Hematopoietic multipotent progenitor cell treated with erythropoietin and hydrocortisone succinate and interleukin-3 and kit ligand, for 17 days (in vitro differentiated cells): ENCODE measurements at places on chromosomes 12 and 14.

GRCh38 chr14:39912192-39913100 lies 480.2 kb upstream of the FBXO33 start:
- DNase-seq: no peak

- DNase-seq: no peak
Observed at GRCh38 chr12:52170827-52171226, 21.0 kb downstream of the KRT80 start.

DNA sequence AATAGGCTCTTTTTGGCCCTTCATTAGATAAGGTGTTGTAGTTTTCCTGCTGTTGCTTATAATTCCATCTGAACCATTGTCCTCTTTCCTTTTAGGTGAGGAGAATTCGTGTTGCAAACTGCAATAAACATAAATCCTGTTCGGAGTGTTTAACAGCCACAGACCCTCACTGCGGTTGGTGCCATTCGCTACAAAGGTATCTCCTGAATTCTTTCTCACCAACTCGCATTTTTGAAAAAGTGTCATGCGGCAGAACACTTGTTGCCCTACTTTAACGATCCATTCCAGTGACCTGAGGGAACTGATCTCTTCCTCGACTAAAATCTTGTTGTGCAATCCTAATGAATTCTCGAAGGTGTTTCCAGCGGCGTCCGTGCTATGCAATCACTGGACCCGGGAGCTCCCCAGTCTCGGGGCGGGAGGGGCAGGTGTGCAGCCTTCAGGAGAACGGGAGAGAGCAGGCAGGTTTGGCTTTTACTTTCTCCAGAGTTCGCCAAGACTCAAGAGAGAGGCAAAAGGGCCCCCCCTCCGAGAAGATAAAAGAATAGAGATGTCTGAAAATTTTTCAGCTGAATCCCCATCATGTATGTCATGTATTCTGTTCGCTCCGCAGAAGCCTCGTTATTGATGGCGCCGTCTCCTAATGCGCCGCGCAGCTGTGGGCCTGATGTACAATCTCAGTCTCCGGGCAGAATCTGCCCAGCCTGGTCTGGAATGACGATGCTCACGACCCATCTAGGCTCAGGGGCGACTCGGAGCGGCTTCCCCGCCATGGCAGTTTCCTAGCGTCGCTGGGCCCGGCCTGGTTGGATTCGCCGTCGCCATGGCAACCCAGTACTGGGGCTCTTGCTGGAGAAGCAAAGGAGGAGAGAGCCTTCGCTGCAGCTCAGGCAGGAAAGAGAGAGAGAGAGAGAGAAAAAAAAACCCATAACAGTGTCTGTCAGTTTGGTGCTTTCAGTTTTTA lies 38.2 kb downstream of the PLXNC1 start:
- no peak for DNase-seq

- DNase-seq: no peak
Observed at GRCh38 chr12:92844151-92844763, 84.8 kb downstream of the EEA1 start.

- DNase-seq: no peak
Observed at GRCh38 chr14:41235466-41235865, 371.2 kb upstream of the LRFN5 start.

- no peak for DNase-seq
Observed at GRCh38 chr12:4210183-4210582, 63.4 kb upstream of the CCND2 start.

DNA sequence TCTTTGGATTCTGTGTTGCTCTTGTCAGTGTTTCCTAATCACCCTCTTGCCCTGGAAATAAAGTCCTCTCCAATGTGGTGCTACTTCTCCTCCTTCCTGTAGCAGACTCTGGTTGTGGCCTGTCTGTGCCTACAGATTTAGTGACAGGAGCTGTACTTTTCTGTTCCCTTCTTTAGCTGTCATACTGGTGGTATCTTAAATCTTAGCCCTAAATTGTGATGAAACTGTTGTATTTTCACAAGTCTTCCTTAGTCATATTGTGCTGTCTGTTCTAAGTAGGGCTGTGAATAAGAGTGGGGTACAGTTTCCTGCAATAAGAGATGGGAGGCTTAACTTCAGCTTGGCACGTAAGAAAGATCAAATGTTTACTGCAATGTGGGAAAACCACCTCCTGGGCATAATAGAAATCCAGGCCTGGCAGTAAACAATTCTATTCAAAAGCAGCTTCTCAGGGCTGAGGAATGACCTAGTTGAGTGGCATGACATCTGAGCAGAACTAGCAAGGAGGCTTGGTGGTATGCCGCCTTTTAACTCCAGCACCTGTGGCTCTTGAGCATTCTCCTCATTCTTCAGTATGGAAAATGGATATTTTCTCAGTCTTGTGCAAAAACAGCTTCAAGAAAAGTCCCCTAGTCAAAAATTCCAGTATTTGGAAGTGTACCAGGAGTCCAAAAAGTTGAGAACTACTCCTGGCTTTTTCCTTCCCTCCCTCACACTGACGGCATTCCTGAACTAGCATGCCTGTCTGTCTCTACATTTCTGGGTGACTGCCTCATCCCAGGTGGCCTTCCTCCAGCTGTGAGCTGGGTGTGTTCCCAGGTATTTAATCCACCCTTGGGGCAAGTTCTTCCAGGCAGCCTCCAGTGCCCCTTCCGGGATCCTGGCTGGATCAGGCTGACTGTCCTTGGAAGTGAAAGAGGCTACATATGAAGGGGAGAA lies 19.5 kb downstream of the ANO6 start:
- DNase-seq: no peak

DNA sequence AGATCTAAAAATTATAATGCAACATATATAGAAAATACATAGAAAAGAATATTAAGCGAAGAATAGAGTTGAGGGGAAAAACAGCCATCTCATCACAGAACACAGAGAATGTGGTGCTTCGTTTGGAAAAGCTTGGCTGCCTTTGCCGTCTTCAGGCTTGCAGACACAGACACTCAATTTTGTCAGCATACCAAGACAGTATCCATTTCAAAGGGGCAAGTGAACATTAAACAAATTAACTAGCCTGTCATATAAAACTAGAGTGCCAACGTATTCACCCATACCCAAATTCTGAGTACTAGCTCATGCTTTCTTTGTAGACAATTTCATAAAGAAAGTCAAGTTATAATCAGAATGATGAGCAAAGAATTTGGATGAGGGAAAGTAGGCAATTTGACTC lies 40.5 kb downstream of the DMAC2L start:
- DNase-seq: no peak

GRCh38 chr12:28035500-28035899 lies 63.0 kb upstream of the PTHLH start:
- DNase-seq: no peak

DNA sequence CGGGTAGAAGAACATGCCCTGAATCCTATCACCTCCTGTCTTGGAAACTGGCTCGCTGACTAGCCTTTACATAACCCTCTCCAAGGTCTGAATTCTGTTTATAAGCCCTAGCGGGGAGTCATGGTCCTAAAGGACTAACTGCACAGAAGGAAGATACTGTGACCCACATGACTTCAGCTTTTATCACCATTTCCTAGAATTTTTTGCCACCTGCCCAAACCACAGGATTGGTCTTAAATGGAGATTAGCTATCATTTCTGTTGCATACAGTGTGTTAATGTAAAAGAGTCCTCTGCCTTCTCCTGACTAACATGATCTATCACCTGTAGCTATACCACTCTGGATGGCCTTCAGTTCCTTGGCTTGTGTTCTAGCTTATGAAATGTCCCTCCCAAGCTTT lies 319.2 kb downstream of the DUSP6 start:
- no peak for DNase-seq

GRCh38 chr12:51970904-51971646 lies 19.6 kb downstream of the ACVR1B start:
- no peak for DNase-seq

GRCh38 chr14:63578300-63578699 lies 35.1 kb upstream of the PPP2R5E start:
- DNase-seq: no peak

GRCh38 chr14:36996133-36996856 lies 176.1 kb downstream of the SLC25A21 start:
- peak; percentile 10 for DNase-seq

DNA sequence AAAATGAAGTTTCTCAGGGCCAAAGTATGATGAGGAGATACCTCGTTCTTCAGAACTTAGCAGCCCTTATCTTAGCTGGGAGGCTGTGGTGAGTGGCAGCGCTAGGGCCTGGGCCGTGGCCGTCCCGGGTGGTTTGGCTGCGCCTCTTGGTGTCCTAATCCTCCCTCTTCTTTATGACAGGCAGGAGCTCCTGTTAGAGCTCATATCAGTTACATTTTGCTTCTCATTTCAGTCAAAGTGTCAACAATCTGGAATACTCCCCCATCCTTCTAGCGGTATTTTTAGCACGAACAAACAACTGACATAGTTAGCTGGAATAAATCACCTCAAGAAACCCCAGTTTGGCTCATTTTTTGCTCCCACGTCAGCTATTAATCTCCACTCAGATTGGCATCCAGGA lies 188.8 kb downstream of the TTC7B start:
- DNase-seq: no peak
